ENCODE measurements at places on chromosomes 1 and 21. TPM values are rescaled to one million over a fixed set of nuclear protein-coding genes. Genes with fewer than 3 reads are reported as not detected.

The LCE2B gene
- not detected for total RNA-seq

The ARHGEF2 gene
- 103 TPM for total RNA-seq

The ANKRD35 gene
- 0.58 TPM for total RNA-seq

DNA sequence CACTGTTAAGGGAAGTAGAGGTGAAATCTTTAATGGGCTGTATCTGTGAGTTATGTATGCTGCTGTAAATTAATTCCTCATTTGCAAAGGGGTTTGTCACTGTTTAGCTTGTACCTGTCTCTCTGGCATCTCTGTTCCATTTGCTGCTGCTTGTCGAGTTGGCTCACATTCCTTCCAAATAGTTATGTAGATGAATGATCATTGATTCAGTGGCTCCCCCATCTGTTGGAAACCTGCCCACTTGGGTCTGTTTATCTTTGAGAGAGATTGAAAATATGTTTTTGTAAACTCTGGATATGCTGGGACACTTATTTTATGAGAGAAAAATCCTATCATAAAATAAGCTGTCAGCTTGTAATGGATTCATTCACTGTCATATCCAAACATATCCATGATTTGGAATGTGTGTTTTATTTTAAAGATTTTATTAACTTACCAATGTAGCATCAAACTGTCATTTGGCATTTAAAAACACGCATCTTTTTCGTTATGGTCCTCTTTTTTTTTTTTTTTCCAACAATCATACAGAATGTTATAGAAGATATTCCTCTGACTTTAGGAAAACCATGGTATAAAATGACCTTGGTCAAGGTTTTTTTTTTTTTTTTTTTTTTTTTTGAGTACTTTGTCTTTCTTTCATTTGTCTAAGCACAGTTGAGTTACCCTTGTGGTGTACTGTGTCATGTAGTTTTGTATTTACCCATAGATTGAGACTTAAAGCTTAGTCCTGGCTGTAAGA, 3.5 kb downstream of the RYR2 start:
- no peak overlapping the region for H3K27ac ChIP-seq
- peaks cover 27% of the 10 kb centered on the region for H3K4me1 ChIP-seq
- H3K36me3 ChIP-seq, result no peaks in the 10 kb centered on the region
- H3K27me3 ChIP-seq, result peaks cover 41% of the 10 kb centered on the region
- H3K4me3 ChIP-seq, result no peak overlapping the region

- no peaks in the 10 kb centered on the region for H3K4me1 ChIP-seq
- DNase-seq, result no peak
- no peak overlapping the region for H3K27ac ChIP-seq
These were observed 714.3 kb downstream of the MATN1 start for GRCh38 chr1:30008998-30009657.

DNA sequence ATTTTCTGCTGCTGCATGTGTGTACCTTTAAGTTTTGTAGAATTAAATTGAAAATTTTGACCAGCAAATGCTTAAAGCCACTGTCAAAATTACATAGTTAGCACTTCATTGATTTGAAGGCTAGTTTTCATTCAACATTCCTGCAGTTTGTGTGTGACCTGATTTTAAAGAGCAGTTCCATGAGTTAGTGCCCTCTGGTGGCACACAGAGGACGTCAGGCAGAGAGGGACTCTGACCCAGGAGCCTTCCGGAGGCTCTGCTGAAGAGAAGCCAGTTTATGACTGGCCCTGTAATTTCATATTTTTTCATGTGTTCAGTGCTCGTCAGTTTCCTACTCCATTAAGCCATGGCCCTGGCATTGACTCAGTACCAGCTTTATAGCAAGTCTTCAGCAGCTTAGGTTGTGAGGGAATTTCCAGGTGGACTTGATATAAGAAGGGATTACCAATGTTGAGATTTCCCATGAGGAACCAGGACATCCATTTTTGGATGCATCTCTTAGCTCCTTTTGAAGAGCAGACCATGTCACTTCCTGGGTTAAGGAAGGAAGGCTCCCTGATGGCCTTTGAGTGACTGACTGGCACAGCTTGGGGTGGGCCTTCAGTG, 104.7 kb downstream of the CAMTA1 start:
- no peaks in the 10 kb centered on the region for H3K27me3 ChIP-seq
- no peak for DNase-seq

- H3K36me3 ChIP-seq, result no peaks in the 10 kb centered on the region
- no peaks in the 10 kb centered on the region for H3K27me3 ChIP-seq
- peaks cover 17% of the 10 kb centered on the region for H3K4me1 ChIP-seq
- no peak overlapping the region for H3K4me3 ChIP-seq
- DNase-seq, result no peak
- peak overlapping the region; percentile 85 for H3K27ac ChIP-seq
These were observed 34.6 kb downstream of the DNTTIP2 start for GRCh38 chr1:93844262-93845045.

- no peaks in the 10 kb centered on the region for H3K36me3 ChIP-seq
- no peak overlapping the region for H3K4me3 ChIP-seq
- H3K27ac ChIP-seq, result no peak overlapping the region
- peaks cover 3% of the 10 kb centered on the region for H3K4me1 ChIP-seq
- no peaks in the 10 kb centered on the region for H3K27me3 ChIP-seq
These were observed 504.6 kb upstream of the NR5A2 start for GRCh38 chr1:199522936-199523335.

GRCh38 chr1:171817511-171818265, 23.6 kb upstream of the DNM3 start:
- no peak overlapping the region for H3K4me3 ChIP-seq
- H3K27me3 ChIP-seq, result no peaks in the 10 kb centered on the region
- H3K27ac ChIP-seq, result no peak overlapping the region
- H3K4me1 ChIP-seq, result peaks cover 10% of the 10 kb centered on the region

DNA sequence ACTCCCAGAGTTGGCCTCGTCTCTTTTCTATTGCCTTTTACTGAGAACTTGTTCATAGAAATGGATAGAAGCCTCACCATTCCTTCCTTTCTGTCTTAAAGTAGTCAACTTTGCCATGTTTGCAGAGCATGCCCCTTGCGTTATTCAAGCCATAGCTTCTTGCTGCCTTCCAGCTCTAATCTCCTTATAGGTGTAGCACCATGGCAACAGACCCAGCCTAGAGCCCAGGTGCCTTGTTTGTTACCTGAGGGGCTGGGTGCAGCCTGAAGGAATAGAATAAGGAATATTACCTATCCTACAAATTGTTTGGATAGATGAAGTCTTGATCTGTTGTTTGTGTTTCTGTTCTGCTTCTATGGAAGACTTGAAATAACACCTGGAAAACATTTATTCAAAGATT, 59.9 kb downstream of the CLEC20A start:
- H3K4me3 ChIP-seq, result no peak overlapping the region
- peaks cover 10% of the 10 kb centered on the region for H3K4me1 ChIP-seq
- H3K36me3 ChIP-seq, result peaks cover 13% of the 10 kb centered on the region
- DNase-seq, result no peak

DNA sequence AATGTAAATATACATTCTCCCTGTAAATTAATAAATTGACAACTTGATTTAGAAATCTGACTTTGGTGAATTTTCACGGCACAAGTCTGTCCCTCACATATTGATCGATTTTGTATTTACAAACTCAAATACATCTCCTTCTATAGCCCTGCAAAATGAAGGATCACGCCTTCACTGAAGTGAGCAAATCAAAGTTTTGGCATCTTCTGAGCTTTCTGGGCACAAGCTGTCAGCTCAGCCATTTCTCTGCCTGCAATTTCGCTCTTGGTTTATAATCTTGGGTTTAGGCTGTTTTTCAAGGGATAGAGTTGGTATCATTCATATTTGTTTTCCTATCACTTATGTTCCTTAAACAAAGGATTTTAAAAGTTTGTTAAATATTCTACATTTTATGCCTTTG, 25.8 kb downstream of the ANP32E start:
- H3K27me3 ChIP-seq, result no peaks in the 10 kb centered on the region
- no peak for DNase-seq
- peaks cover 11% of the 10 kb centered on the region for H3K4me1 ChIP-seq
- no peak overlapping the region for H3K27ac ChIP-seq

- H3K27ac ChIP-seq, result peak overlapping the region; percentile 69
- H3K36me3 ChIP-seq, result peaks cover 18% of the 10 kb centered on the region
- H3K4me3 ChIP-seq, result no peak overlapping the region
These were observed 63.2 kb downstream of the SSBP3 start for GRCh38 chr1:54342742-54343687.

Data from mesothelial cell of epicardium (in vitro differentiated cells).